ENCODE measurements at places on chromosomes 1 and 21.

DNA sequence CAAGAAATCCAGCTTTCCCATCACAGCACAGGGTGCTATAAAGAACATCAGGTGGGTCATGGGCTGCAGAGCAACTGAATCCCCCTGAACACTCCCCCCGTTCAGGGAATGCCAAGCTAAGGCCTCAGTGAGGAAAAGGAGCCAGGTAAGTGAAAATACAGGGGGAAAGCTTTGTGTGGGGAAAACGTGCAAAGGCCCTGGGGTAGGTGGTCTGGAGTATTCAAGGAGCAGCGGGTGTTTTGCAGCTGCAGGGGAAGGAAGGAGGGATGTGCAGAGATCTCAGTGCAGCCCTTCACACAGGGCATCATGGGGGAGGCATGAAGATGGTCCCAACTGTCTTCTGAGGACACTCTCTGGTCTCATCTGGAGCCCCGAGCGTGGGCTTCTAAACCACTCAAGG lies 119.2 kb downstream of the ETS2 start:
- no peak for DNase-seq

- DNase-seq = no peak
Measured at GRCh38 chr1:213274140-213274539, 223.1 kb downstream of the RPS6KC1 start.

- DNase-seq = no peak
Measured at GRCh38 chr21:34534522-34534921, 22.5 kb upstream of the KCNE1 start.

- no peak for DNase-seq
Measured at GRCh38 chr21:45074818-45075595, 627 bp downstream of the ADARB1 start.

DNA sequence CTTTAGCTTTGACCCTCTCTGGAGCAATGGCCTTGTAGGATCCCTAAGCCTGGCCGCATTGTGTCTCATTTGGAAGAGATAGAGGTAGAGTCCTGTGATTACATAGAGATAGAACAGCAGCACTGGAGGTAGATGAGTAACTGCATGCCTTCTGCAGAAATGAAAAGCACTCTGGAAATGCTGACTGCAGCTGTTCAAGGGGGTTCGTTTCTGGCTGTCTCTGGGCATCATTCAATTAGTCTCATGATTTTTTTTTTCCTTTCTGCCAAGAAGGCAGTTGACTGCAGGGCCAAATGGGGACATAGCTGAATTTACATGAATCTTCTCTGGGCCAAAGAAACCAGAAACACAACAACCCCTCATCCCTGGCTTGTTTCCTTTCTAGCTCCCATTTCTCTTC lies 28.1 kb upstream of the SNX27 start:
- DNase-seq = no peak

DNA sequence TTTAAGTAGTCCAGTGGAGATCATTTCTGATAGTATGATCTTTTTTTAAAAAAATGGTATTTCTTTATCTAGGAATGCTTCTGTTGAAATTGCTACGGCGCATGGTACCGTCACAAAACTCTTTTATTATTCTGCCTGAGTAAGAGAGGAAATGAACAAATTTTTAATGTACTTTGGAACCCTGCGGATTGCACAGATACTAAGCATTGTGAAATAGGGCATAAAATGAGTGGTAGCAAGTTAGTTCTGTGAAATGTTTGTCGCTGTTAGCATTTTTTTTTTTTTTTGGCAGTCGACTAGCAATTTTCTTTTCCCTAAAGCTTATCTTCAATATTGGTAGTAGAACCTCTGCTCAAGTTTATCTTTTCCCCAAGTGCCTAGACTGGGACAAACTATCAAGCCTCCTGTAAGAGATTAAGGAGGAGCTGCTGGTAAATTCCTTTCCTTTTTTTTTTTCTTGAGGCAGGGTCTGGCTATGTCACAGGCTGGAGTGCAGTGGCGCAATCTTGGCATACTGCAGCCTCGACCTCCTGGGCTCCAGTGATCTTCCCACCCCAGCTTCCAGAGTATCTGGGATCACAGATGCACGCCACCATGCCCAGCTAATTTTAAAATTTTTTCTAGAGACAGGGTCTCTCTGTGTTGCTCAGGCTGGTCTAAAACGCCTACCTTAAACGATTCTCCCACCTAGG lies 2.2 kb downstream of the ITSN1 start:
- DNase-seq = no peak

DNA sequence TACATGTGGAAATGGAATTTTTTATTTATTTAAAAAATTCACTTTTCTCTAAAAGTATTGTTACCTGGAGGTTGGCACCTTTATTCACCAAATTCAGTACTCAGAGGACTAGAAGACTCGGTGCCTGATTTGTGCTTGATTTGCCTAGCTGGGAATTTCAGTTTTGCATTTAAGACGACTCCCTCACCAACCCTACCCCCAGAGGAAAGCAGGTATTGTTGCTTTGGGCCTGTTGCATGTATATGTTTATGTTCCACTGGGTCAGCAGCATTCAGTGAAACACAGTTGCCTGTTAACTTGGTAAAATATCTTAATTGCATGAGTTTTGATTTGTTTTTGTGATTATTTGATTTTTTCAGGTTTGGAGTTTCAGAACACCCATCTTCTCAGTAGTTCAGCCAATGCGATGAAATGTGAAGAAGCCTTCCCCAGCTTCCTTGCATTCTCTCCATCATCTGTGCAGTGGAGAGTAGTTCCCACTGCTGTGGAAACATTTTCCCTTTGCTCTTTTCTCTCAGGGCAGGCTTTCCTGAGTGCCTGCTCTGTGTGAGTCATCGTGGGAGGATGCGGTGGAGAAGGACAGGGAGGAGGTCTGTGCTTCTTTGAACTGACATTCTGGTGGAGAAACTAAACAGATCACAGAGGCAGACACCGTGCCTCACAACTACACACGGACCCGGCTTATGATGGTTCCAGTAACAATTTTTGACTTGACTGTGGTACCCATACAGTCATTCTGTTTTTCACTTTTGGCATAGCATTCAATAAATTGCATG lies 6.4 kb downstream of the ADARB1 start:
- no peak for DNase-seq

- DNase-seq = no peak
Measured at GRCh38 chr1:238664139-238664538, 722.2 kb upstream of the CHRM3 start.

DNA sequence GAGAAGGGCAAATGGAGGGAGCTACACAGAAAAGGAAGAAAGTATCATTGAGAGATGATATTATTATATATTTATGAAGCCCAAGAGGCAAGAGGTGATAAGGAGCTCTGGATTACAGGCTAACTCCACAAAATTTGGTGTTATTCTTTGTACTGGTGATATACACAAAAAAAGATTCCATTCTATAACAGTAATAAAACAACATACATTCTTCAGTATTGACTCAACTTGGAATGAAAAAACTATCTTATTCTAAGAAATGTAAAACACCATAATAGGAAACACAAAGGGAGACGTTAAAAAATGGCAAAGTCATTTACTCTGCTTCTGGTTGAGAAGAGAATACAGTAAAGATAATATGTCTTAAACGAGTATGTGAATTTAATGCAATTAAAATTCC lies 99.4 kb downstream of the TEX35 start:
- DNase-seq = no peak

- DNase-seq = peak; percentile 13
Measured at GRCh38 chr1:246647113-246647512, 77.1 kb upstream of the SCCPDH start.

DNA sequence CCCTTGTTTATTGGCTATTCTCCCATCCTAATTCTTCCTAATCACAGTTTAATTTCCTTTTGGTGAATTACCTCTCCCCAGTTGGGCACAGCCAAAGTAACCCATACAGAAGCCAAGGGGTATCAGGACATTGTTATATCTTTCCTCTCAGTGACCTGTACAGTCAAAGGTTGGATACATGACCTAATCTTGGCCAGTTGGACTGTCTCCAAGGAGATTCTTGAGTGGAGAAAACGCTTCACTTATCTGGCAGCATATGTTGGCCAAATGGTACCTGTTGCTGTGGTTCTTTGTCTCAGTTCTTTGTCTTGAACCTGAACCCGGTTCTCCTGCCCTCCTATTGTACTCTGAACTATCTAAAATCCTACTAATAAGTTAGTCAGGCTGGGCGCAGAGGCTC lies 15.3 kb upstream of the TBCE start:
- DNase-seq = no peak

DNA sequence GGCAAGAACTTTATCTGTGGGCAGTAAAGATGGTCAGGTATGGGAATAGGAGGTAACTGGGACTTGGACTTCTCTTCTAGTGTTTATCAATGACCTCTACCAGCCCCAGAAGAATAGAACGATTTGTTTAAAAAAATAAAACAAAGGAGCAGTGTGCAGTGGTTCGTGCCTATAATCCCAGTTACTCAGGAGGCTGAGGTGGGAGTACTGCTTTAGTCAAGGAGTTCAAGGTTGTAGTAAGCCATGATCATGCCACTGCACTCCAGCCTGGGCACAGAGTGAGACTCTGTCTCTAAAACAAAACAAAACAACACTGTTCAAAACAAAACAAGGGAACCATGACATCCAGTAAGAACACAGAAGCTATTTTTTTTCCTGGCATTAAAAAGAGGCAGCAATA lies 4.3 kb downstream of the RNF19B start:
- DNase-seq = no peak

DNA sequence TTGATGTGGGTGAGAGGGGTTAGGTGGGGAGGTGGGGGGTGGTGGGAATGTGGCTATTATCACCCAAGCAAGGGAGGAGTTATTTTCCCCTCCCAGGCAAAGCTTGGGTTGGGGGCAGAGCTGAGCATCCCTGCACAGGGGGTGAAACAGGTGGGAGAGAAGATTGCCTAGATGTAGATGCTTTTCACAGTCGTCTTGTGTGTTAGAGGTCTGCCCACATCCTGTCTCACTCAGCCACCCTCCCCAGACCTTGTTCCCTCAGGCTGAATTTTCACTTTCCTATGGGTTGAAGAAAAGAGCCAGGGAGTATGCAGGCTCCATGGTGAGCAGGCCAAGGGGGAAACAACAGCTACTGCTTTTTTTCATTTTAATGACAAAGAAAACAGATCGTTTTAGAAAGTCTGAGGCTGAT lies 223.5 kb downstream of the KIF26B start:
- no peak for DNase-seq

DNA sequence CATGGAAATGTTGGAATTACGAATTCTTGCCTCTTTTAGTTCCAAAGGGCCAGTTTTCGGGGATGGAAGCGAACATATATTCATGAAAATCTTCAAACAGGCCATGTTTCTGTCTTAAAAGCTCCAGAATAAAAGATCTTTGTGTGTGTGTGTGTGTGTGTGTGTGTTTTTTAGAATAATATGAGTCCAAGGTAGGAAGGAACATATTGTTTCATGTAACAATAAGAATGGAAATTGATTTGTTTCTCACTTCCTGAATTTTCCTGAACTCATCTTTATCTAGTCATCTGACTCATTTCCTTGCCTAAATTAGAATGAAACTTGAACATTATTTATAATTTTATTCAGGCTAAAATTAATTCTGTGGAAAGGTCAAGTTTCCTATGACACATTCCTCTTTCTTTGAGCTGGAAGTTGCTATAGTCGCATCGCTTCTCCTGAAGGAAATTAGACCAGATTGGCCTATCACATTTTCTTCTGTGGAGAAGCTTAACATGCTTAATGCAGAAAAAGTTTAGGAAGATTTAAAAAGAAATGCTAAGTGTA lies 805.1 kb upstream of the ADAMTS5 start:
- no peak for DNase-seq

GRCh38 chr1:224163311-224163710 lies 19.7 kb upstream of the DEGS1 start:
- DNase-seq = no peak

GRCh38 chr1:24536391-24536840 lies 19.5 kb upstream of the NCMAP start:
- no peak for DNase-seq

- DNase-seq = no peak
Measured at GRCh38 chr1:29864431-29865022, 628.2 kb downstream of the PTPRU start.

DNA sequence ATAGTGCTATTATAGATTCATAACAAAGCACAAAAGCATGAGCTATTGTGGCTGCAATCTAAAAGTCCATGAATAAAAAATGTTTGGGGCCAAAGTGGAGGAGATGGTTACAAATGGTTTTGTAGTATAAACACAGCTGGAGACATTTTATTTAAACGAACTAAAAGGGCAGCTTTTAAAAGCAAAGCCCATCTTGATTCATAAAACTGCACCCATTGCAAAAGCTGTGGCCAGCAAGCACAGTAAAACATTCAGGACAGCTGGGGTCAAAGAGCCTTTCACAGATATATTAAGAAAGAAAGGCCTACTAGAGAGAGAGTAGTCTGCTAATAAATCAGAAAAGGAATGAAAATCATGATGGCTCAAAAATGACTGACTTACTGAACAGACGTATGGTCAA lies 520.8 kb downstream of the NUF2 start:
- DNase-seq = no peak

DNA sequence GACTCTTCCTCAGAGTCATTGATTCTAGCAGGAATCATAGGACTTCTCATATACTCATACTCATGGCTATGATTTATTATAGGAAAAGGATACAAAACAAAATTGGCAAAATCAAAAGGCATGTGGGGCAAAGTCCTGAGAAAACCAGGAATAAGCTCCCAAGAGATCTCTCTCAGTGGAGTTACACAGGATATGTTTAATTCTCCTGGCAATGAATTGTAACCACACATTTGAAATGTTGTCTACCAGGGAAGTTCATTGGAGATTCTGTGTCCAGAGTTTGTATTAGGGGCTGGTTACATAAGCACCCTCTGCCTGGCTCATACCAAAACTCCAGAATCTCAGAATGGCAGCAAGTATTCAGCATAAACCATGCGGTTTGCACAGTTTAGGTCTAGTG lies 63.9 kb downstream of the ADAMTS1 start:
- DNase-seq = no peak

GRCh38 chr1:161209790-161210409 lies 5.2 kb upstream of the FCER1G start:
- peak; percentile 74 for DNase-seq

DNA sequence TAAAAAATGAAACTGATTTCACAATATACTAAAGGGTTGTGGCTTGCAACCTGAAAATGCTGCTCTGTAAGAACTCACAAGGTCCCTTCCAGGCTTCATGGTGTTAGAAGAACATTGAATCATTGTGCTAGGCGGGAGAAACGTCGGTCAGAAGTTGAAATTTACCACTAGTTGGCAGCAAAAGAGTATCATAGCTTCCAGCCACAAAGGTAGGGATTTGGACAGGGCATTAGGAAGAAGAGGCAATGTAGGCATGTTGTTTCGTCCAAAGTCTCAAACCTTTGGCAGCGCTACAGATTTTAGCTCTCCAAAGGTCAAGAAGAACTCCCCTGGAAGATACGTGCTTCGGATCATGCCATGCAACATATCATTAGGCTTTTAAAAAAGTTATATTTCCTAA lies 62.5 kb upstream of the ZP4 start:
- DNase-seq = no peak

- no peak for DNase-seq
Measured at GRCh38 chr1:31434101-31434871, 21.3 kb downstream of the SERINC2 start.

GRCh38 chr1:178161516-178161915 lies 67.6 kb downstream of the RASAL2 start:
- no peak for DNase-seq
